ENCODE measurements at places on chromosomes 4 and X.

GRCh38 chr4:99305638-99306400 lies 15.0 kb upstream of the ADH1A start:
- no peak for DNase-seq

DNA sequence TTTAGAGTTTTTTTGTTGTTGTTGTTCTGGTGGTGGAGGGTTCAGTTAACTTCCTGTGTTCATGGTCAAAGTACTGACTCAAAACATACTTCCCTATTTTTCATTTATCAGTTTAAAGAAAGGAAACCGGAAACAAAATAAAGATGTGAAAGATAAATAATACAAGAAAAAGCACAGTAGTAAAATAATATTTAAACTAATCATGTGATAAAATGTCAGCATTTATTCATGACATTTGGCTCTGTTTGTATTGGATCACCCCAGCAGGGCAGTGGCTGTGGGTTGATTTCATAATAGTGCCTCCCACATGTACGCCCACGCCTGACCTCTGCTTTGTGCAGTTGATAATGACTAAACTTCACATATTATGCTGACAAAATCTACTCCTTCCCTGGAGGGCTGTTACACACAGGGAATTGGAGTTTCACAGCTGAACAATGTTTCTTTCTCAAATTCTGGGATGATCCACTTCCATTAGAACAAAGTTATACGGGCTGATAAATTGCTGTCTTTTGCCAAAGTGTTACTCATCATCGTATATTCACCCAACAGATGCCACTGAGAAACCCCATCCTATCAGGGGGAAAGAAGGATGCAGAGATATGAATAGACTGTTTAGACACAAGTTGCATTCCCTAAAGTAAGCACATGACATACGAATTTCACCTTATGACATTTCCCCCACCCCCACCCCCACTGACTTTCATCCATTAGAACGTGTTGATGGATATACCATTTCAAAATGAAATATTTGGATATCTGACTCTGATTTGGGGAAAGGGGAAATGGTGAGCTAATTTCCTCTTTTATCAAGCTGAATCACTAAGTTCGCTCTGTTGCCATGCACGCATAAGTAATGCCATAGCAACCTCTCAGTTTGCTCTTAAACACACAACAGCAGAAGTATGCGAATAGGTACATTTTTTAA lies 48.3 kb downstream of the AMELX start:
- DNase-seq = no peak

GRCh38 chr4:45910511-45910910 lies 213.3 kb downstream of the GABRG1 start:
- DNase-seq = no peak

GRCh38 chr4:187612301-187612700 lies 383.3 kb upstream of the ZFP42 start:
- no peak for DNase-seq

- DNase-seq = no peak
These were observed 68.6 kb upstream of the HS3ST1 start for GRCh38 chr4:11497212-11497806.

DNA sequence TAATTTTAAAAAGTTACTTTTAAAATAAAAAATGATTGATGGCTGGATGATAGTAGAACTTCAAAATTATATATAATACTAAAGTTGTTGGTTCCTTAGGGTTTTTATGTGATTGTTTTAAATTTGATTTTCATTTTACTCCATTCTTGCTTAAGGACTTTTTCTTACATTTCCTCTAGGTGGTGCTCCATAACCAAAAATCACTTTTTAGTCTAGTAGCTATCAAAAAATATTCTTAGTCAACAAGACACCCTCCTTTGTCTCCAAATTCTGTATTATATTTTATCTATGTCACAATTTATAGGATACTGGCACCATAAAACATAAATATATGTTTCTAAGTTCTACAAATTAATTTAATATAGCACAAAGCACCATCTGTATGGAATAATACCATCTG lies 67.2 kb upstream of the BRWD3 start:
- no peak for DNase-seq

DNA sequence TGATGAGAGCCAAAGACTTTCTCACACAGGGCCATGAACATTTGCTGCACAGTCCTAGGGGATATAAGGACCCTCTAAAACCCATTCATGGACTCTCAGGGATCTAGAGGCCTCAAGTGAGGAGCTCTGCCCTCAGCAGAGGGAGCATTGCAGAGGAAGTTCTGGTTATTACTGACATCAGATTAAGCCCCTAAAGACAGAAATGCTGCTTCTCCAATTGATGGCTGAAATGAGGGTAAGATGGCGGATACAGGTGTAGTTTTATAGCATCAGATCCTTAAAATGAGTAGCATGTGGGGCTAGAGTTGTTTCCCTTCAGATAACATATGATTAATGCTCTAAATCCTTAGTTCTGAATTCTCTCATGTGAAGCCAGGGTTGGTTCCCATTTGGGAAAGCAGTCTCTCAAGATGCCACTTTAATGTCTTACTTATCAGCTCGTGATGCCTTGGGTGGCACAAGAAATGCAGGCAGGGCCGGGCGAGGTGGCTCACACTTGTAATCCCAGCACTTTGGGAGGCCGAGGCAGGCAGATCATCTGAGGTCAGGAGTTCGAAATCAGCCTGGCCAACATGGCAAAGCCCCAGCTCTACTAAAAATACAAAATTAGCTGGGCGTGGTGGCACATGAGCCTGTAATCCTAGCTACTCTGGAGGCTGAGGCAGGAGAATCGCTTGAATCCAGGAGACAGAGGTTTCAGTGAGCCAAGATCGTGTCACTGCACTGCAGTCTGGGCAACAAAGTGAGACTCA lies 7.9 kb downstream of the RHOH start:
- DNase-seq = no peak

- no peak for DNase-seq
These were observed 299.5 kb upstream of the CLNK start for GRCh38 chr4:10983885-10984640.

GRCh38 chrX:108257556-108257955 lies 166.0 kb downstream of the ATG4A start:
- DNase-seq = no peak

- DNase-seq = peak; percentile 59
These were observed 1.0 kb downstream of the OTUD4 start for GRCh38 chr4:145179281-145179860.

GRCh38 chr4:95984081-95984480 lies 144.2 kb downstream of the PDHA2 start:
- no peak for DNase-seq

DNA sequence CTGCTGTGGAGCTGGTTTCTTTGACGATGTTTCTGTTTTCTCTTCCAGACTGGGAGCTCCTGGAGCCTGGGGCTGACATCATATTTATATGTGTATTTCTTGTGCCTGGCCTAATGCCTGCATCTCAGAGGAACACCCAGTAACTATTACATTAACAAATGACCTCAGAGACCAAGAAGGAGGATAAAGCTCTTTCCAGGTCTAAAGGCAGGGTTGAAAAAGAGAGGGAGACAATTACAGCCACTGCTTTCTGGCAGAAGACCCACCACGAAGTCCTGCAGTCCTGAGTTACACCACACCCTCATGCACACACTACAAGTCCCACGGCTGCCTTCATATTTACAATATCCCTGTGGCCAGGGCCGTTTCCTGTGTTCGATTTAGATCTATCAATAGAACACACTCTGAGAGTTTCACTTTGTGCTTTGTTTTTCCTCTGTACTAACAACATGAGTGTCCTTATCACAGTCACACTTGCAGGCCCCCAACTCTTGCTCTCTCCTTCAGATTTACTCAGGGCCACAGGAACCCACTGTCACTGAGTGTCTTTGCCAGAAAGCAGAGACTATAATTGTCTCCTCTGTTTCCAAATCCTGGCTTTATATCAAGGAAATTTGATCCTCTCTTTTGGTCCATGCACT lies 535.5 kb downstream of the MID1IP1 start:
- no peak for DNase-seq

- DNase-seq = no peak
These were observed 94.2 kb downstream of the PJA1 start for GRCh38 chrX:69070949-69071650.
